ENCODE measurements at places on chromosomes 3 and 15.

DNA sequence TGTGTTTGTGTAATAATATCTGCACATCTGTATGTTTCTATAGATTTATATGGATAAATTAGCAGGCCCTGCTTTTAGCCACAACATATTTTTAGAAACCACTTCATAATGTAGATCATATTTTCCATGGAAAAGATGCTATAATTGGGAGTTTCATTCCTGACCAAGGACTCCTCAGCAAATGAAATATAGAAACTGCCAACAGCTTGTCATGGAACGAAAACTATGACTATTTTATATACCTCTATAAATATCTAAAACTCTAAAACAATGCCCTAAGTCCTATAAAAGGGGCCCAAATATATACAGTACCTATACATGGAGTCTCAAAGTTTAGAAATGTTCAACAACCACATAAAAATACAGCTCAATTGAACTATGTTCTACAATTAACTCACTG lies 27.9 kb downstream of the EID1 start:
- DNase-seq, result no peak

DNA sequence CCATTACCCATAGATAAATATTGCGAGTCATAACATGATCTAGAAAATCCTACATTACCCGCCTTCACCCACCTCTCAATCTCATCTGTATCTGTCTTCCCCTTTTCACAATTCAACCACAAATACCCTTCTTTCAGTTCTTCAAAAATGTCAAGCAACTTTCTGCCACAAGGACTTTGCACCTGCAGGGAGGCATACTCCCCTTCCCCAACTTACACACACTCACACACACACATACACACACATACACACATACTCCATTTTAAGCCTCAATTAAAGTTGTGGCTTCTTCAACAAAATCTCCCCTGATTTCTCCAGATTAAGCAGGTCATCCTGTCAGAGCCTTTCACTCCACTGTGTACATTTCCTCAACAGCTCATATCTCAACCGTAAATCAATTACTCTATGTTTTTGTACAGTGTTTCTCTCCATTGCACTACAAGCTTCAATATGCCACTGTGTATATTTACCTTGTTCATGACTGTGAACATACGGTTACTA lies 33.1 kb upstream of the CCDC50 start:
- no peak for DNase-seq

GRCh38 chr3:106794442-106794841 lies 582.8 kb upstream of the CCDC54 start:
- no peak for DNase-seq

DNA sequence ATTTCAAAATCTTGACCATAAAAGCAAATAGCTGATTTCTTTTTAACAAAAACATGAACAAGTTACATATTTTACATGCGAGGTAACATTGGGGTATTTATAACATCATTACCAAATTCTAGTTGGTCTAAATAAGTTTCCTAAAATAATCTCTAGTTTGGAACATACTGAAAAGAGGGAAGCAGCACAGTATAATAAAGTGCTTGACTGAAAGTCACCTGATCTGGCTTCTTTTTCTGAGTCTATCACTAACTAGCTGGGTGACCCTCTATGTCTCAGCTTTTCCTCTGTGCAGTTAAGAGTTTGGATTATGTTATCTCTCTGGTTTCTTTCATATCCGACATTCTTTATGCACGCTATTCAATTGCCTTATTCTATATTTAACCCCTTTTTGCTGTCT lies 19.8 kb upstream of the CNTN4 start:
- DNase-seq, result no peak

GRCh38 chr15:75989045-75989444 lies 23.2 kb downstream of the NRG4 start:
- no peak for DNase-seq

GRCh38 chr3:99925584-99926230 lies 108.0 kb downstream of the CMSS1 start:
- no peak for DNase-seq

DNA sequence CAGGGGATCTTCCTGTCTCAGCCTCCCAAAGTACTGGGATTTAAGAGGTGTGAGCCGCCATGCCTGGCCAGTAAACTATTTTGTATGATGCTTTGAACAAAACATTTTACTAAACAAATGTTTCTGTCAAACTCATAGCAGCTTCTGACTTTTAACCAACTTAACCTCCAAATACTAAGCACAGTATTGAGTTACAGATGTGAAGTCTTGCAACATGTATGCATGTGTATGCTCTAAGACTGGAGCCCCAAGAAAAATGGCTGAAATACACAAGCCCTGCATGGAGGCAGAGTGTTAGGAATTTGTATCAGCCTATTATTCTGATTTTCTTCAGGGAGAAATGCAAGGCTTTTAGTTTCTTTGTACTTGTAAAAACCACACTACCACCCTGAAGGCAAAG lies 137.1 kb downstream of the CBLB start:
- DNase-seq, result no peak

GRCh38 chr3:65893631-65894030 lies 145.1 kb downstream of the MAGI1 start:
- no peak for DNase-seq

DNA sequence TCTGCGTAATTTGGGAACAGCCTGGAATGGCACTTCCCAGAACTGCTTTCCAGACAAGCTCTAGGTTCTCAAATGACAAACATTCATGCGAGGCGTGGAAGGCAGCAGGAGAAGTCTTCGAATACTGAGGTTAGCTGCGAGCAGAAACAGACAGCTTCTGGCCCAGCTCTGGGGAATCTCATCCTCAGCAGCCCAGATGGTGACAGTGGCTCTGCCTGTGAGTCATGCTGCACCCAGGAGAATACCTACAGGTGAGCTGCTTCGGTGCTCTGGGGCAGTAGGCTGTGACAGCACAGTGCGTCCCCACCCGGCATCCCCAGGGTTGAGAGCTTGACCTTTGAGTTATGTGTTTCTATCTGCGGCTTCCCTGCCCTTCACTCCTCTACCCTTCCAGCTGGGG lies 258.6 kb downstream of the KLF13 start:
- DNase-seq, result no peak

DNA sequence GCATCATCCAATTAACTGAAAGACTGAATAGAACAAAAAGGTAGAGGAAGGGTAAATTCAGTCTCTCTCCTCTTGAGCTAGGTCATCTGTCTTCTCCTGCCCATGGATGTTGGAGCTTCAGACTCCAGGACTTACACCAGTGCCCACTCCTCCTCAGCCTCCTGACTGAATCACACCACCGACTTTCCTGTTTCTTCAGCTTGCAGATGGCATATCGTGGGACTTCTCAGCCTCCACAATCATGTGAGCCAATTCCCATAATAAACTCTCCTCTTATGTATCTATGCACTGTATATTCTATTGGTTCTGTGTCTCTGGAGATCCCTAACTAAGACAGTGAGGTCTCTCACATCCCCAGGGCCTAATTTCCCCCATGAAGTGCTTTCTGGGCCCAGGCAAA lies 140.4 kb downstream of the CD47 start:
- no peak for DNase-seq

DNA sequence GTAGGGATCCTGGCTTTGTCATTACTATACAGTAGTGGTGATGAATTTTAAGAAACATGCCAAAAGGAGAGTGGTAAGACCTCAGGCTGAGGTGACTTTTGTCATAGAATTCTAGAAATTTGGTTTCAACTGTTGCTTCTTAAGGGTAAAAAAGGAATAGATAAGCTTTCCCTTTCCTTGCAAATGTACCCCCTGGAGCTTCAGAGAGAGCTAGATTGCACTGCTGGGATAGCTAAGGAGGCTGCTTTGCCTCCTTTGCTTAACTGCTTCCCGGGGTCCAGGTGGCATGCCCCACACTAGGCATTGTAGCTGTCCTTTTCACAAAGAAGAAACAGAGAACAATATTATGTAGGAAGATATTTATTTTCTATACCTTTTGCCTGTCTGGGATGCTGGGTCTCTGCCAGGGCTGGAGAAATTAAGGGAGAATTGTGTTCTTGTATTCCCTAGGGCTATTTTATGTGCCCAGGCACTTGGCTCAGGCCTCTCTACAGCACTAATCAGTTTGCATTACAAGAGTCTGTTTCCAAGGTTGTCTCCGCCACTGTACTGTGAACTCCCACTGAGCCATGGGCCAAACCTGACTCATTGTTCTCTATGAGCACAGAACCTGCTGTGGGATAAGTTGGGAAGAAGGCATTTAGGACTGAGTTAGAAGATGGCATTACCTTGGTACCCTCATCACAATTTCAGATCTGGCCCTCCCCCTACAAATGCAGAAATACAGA lies 460.0 kb downstream of the PDCD6IP start:
- DNase-seq, result no peak

- no peak for DNase-seq
Measured at GRCh38 chr3:18643281-18643680, 218.1 kb upstream of the SATB1 start.

GRCh38 chr3:52809662-52810377 lies 15.2 kb downstream of the ITIH3 start:
- DNase-seq, result no peak

DNA sequence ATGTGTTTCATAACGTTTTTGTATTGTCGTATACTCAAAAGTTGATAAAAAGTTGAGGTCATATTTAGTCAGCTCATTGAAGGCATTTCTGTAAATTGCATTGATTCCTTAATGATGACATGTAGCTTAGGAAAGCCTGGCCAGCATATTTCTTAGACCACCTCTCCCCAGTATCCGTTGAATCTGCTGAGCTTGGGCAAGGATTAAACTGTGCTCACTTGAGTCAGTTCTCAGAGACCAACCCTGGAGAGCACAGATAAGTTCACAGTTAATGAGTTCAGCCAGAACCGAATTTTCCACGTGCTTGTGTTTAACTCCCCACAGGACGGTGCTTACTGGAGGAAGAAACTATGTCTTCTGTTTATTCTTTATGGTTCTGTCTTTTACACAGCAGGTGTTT lies 132.7 kb downstream of the SLC25A26 start:
- no peak for DNase-seq

GRCh38 chr15:93451265-93451664 lies 362.3 kb upstream of the RGMA start:
- DNase-seq, result no peak

Data from nephron progenitor cell (in vitro differentiated cells).